Breast epithelium (tissue), 4 donors: ENCODE measurements at places on chromosomes 7 and 10.

DNA sequence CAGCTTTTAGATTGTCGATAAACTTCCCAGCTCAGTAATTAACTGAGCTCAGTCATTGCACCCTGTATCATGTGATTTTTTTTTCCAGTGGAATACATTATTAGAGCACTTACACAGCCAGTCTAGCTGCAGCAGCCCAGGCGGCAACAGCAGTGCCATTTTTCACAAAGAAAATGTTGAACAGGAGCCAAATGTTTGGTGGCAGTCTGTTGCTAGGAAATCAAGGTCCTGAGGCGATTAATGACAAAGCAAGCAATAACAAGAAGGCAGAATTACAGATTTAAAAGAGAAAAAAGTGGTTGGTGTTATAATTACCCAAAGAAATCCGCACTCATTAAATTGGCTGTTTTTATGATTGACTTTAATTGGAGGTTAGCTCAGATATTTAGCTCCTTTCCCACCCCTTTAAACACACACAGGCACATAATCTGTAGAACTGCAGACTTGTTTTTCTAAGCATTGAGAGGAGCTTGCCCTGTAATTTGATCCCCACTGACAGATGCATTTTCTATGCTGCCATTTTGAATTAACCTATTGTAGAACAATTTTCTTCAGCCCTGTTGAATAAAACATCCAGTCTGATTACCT lies 267.4 kb downstream of the ADK start:
- peak; percentile 26 for DNase-seq
- no peaks in the 10 kb centered on the region for H3K27me3 ChIP-seq
- no peaks in the 10 kb centered on the region for H3K4me1 ChIP-seq
- no peaks in the 10 kb centered on the region for H3K36me3 ChIP-seq
- H3K27ac ChIP-seq = peak overlapping the region; percentile 5

DNA sequence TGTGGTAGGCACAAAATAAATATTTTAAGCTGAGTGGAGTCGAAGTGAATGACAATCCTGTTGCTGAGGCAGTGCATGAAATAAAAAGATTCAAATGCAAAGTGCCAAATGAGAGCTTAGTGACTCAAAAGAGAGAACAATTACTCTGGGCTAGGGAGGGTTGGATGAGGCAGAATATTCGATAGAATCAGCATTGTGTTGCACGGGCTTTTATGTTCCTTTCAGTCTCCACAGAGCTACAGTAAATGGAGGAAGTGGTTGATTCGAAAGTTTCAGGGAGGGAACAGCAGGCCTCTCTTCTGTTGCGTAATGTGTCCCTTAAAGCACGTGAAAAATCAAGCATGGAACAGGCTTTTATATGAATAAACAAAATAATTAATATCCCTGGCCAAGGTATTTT lies 599.3 kb upstream of the CELF2 start:
- H3K27ac ChIP-seq = no peak overlapping the region
- no peak for DNase-seq
- H3K4me3 ChIP-seq = no peak overlapping the region
- no peaks in the 10 kb centered on the region for H3K4me1 ChIP-seq
- no peaks in the 10 kb centered on the region for H3K36me3 ChIP-seq
- H3K27me3 ChIP-seq = no peaks in the 10 kb centered on the region

DNA sequence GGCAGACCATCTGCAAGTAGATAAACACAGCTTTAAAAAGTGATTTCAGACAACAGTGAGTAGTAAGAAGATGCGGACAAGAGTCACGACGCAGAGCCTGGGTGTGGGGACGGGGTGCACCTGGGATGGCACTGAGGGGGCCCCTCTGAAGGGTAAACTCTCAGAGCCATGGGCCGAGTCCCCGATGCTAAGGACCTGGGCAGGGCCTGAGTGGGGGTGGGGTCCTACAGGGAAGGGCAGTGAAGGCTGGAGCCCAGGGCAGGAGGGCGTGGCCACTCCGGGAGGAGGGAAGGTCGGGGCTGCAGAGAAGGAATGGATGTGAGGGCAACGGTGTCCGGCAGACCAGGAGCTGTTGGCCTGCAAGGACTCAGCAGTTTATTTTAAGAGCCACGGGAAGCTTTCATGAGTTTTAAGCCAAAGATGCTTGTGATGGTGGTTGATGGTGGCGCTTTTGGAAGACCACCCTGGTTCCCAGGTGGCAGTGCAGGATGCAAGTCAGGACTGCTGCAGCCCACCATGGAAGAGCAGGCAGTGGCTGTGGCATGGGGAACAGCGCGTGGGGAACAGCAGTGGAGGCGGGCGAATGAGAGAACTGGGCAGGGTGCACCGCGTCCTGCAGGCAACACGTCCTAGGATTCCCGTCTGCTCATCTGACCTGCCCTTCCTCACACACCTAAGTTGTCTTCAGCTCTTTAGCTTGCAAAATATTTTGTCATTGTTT lies 296.8 kb downstream of the DNAJB6 start:
- H3K4me3 ChIP-seq = no peak overlapping the region
- no peaks in the 10 kb centered on the region for H3K36me3 ChIP-seq
- DNase-seq = no peak

GRCh38 chr7:22016507-22016906 lies 70.8 kb upstream of the CDCA7L start:
- no peak for DNase-seq
- no peak overlapping the region for H3K27ac ChIP-seq
- no peaks in the 10 kb centered on the region for H3K36me3 ChIP-seq
- no peak overlapping the region for H3K4me3 ChIP-seq
- no peaks in the 10 kb centered on the region for H3K27me3 ChIP-seq

DNA sequence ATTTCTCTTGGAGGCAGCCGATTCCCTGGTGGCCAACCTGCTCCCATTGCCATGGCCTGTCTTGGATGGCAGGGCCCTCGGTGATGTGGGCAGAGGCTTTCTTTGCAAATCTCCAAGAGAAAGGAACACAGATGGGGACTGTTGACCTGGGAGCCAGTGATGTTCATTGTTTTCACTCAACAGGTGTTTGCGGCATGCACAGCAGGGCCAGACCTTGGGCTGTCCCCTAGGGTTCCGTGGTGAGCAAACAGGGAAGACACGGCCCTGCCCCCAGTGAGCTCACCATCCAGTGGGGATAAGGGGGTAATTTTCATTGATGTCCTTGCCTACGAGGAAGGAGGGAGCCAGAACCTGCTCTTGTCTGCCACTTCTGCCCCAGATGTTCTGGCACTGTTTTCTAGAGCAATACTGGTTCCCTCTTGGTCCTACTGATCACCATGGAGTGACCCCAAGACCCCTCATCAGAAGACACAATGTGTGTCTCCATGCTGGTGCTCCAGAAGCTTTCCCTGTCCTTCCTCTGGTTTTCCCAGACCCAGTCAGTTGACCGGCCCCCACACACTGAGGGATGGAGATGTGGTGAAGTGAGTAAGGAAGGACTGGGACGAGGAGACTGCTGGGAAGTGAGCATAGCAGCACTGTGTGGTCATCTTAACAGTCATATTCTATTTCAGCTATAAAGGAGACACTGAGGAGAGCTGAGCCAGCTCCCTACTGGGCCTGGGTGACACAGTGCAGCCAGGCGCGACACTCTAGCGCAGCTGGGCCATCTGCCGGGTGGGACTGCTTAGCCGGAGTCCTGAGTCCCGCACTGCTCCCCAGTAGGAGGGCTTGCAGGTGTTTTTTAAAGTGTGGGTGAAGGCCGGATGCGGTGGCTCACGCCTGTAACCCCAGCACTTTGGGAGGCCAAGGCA lies 20.4 kb upstream of the FIGNL1 start:
- H3K4me1 ChIP-seq = no peaks in the 10 kb centered on the region
- H3K27ac ChIP-seq = no peak overlapping the region
- no peak for DNase-seq
- H3K36me3 ChIP-seq = no peaks in the 10 kb centered on the region
- no peaks in the 10 kb centered on the region for H3K27me3 ChIP-seq

DNA sequence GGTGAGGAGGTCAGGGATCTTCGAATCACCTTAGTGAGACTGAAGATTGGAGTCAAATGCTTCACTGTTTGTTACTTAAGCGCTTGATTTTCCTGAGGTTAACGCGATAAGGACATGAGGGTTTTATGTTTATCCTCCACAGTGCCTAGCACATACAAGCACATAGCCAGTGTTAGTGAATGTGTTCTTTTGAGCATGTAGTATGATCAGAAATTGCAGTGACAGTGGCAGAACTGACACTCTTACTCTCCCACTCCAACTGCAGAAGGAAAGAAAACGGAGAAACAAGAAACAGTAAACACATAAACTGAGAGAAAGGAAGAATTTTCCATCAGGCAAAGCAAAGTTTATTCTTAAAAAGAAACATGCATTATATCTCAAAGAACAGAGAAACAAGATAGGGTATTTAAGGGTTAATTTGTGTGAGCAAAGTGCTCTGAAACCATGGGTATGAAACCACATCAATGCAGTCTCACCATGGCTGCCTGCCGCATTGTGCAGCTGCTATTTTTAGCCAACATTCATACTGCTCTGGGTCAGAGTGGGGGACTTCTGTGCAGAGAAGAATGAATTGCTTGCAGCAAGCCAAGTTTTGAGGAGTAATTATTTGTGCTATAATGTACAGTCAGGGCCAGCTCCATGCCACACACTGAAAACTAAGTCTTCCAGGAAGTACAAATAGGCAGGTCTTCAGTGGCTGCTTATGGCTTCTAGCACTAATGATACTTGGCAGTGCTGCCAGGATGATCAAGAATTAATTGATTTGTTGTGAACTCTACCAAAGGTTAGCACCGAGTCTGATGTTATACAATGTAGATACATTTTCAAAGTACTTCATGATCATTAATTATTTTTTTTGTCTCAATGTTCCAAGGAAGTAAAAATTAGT lies 152.0 kb downstream of the MACC1 start:
- H3K27me3 ChIP-seq = no peaks in the 10 kb centered on the region
- H3K27ac ChIP-seq = no peak overlapping the region
- no peaks in the 10 kb centered on the region for H3K4me1 ChIP-seq
- DNase-seq = no peak

GRCh38 chr7:1230411-1231213 lies 2.1 kb upstream of the UNCX start:
- no peaks in the 10 kb centered on the region for H3K4me1 ChIP-seq
- no peaks in the 10 kb centered on the region for H3K36me3 ChIP-seq
- no peak overlapping the region for H3K27ac ChIP-seq
- H3K27me3 ChIP-seq = peaks cover 97% of the 10 kb centered on the region
- no peak for DNase-seq
- no peak overlapping the region for H3K4me3 ChIP-seq

DNA sequence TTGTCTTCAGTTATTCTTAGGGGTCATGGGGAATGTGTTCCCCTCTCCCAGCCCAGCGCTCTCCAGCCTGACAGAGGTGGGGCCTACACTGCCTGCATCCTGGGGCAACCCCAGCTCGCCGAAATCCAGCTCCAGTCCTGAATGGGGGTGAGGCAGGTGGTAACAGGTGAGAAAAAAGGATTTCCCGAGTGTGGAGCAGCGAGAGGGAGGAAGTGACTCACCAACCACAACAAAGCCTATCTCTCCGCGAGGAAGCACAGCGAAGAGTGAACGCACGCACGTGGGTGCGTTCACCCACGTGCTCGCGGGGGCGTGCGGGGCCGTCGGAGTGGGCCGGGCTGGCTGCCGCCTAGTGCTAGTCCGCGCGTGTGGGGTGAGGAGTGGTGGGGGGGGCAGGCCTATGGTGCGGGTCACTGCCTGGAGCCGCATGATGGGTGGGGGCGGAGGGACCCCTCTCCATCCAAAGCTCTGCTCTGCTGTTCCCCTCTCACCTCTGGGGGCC lies 855 bp upstream of the PALD1 start:
- no peak for DNase-seq
- no peak overlapping the region for H3K27ac ChIP-seq
- H3K27me3 ChIP-seq = no peaks in the 10 kb centered on the region
- H3K4me1 ChIP-seq = peaks cover 11% of the 10 kb centered on the region
- H3K36me3 ChIP-seq = no peaks in the 10 kb centered on the region
- H3K4me3 ChIP-seq = peak overlapping the region; percentile 60

DNA sequence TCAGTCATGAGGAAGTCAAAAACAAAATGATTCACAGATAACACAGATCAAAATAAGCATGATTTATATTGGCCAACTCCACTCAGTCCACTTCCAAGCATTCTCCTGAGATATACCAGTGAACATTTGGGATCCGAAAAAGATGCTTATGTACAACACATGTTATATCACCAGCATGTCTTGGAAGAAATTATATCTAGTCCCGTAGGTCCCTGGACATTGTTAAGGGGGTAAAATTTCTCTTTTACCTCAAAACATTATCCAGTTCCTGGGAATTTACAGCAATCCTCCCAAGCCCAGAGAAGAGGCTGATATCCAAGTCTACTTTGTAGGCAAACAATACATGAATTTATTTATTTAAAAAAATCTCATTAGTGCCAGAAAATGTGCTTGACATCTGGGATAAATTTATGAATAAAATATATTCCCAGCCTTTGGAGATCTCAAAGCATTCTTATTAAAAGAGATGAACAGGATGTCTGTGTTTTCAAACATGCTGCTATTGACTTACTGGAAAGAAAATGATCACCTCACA lies 582.2 kb upstream of the ZWINT start:
- H3K27me3 ChIP-seq = no peaks in the 10 kb centered on the region
- H3K4me3 ChIP-seq = no peak overlapping the region
- no peaks in the 10 kb centered on the region for H3K4me1 ChIP-seq

DNA sequence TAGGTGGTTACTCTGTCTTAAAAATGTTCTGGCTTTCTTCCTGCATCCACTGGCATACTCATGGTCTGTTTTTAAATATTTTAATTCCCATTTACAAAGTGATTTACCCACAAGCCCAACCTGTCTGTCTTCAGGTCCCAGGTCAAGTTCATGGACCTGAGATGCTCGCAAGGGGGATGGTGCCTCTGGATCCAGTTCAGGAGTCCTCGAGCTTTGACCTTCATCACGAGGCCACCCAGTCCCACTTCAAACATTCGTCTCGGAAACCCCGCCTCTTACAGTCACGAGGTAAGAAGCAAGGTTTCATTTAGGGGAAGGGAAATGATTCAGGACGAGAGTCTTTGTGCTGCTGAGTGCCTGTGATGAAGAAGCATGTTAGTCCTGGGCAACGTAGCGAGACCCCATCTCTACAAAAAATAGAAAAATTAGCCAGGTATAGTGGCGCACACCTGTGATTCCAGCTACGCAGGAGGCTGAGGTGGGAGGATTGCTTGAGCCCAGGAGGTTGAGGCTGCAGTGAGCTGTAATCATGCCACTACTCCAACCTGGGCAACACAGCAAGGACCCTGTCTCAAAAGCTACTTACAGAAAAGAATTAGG lies 8.7 kb downstream of the ZKSCAN1 start:
- no peak overlapping the region for H3K4me3 ChIP-seq
- H3K36me3 ChIP-seq = peaks cover 8% of the 10 kb centered on the region
- no peaks in the 10 kb centered on the region for H3K27me3 ChIP-seq
- DNase-seq = no peak
- H3K27ac ChIP-seq = no peak overlapping the region

- no peaks in the 10 kb centered on the region for H3K4me1 ChIP-seq
- H3K27ac ChIP-seq = no peak overlapping the region
- no peak overlapping the region for H3K4me3 ChIP-seq
- no peaks in the 10 kb centered on the region for H3K27me3 ChIP-seq
- DNase-seq = no peak
Observed at GRCh38 chr7:86788948-86789347, 145.2 kb downstream of the GRM3 start.

- DNase-seq = no peak
- no peaks in the 10 kb centered on the region for H3K4me1 ChIP-seq
- no peaks in the 10 kb centered on the region for H3K36me3 ChIP-seq
- no peak overlapping the region for H3K4me3 ChIP-seq
Observed at GRCh38 chr7:125278318-125278717, 348.7 kb upstream of the POT1 start.

- no peaks in the 10 kb centered on the region for H3K27me3 ChIP-seq
- no peak for DNase-seq
- H3K4me1 ChIP-seq = no peaks in the 10 kb centered on the region
Observed at GRCh38 chr7:2843711-2844152, 376 bp downstream of the GNA12 start.

GRCh38 chr7:74320645-74321221 lies 31.5 kb downstream of the CLIP2 start:
- no peak overlapping the region for H3K27ac ChIP-seq
- H3K36me3 ChIP-seq = no peaks in the 10 kb centered on the region
- no peaks in the 10 kb centered on the region for H3K4me1 ChIP-seq
- no peak overlapping the region for H3K4me3 ChIP-seq
